ENCODE measurements at places on chromosomes 4 and X.

DNA sequence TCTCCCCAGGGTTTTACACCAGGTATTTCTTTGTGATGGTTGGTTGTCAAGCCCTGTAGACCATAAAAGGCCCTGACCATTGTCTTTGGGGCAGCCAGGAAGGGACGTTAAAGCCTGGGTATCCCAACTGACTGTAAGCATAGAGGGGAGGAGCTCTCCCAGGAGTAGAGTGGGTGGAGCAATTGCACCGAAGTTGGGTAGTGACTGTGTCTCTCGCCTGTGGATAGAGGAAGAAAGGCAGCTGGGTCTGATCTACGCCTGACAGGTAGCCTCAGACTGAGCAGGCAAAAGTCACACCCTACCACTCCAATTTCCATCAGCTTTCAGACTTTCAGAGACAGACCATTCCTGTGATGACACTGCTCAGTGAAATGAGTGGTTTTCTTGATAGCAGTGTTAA lies 123.3 kb downstream of the KLHL8 start:
- no peak for DNase-seq

GRCh38 chr4:5398056-5398455 lies 310.3 kb downstream of the EVC2 start:
- no peak for DNase-seq

GRCh38 chr4:170306208-170306607 lies 216.5 kb upstream of the AADAT start:
- no peak for DNase-seq

DNA sequence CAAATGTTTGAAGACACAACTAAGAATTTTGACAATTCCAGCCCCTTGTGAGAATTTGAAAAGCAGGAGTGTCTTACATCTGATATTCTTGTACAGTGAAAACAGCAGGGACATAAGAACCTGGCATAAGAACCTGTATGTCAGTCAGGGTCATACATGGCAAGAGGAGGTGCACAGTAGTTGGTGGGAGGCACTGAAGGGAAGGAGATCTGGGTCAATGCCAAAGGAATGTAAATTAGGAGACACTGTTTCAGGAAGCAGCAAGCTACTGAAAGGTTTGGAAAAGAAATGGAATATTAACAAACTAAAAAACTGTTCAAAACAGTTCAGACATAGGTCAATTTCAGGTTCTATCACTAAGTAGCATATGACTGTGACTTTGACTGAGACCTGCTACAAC lies 25.0 kb upstream of the SPP1 start:
- no peak for DNase-seq

DNA sequence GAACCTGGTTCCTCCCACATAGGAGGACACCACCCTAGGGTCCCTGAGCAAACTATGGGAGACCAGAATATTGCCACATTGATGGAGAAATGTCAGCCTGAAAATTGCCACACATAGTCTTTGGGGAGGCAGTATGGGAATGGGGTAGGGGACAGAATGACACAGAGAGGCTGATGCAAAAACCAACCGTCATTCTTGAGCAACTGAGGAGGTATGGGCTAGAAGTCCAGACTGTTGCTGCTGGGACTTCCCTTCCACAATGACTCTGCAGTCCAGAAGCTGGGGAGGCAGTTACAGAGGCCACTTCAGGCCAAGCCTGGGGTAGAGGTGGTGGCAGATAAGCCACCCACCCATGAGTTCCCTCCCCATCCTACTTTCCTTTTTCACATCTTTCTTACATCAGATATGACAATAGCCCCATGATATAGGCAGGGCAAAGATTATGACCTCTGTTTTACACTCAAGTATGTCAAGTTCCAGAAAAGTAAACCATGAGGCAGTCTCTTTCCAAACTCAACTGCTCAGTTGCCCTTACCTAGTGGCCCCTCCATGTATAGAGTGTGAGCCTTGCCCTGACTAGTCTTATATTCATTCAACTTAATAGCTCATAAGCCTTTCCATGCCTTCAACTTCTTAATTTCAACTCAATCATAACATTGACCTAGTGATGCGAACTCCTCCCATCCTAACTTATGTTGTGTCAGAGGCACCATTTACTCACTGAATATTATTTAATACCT lies 41.7 kb downstream of the VSIG4 start:
- no peak for DNase-seq

- DNase-seq, result no peak
Observed at GRCh38 chr4:37726666-37727065, 40.5 kb upstream of the RELL1 start.

- DNase-seq, result no peak
Observed at GRCh38 chrX:23201706-23202105, 132.9 kb upstream of the PTCHD1 start.

DNA sequence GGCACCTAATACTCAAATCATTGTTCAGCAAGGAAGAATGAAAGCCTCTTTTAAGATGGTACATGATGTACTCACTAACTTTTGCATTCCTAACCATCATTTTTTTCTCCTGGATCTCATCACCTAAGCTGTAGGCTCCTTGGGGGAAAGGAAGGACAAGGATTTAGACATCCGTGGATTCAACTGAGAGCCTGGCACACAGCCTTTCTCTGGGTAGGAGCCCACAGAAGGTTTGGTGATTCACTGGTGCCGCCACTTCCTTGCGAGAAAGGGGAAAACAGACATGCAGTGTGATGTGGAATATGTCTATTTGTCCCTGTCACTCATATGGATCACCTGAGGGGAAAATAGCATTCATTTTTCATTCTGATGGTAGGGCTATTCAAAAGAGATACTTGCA lies 147.3 kb downstream of the PCDH7 start:
- DNase-seq, result no peak

DNA sequence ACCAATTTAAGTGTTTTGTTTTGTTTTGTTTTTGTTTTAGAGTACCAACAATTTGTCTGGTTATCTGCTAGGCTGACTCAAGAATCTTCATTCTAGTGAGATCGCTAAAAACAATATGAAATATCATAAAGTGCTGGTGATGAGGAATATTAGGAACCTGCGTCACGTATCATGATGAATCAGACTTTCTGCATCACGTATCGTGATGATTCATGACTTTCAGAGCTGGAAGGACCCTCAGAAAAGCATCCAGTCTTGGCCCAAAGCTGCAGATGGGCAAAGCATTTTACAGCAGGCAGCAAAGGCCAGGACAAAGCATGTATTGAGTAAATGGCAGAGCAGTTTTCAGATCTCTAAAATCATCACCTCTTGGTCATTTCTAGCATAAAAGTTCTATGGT lies 278.0 kb upstream of the BOD1L1 start:
- DNase-seq, result no peak

DNA sequence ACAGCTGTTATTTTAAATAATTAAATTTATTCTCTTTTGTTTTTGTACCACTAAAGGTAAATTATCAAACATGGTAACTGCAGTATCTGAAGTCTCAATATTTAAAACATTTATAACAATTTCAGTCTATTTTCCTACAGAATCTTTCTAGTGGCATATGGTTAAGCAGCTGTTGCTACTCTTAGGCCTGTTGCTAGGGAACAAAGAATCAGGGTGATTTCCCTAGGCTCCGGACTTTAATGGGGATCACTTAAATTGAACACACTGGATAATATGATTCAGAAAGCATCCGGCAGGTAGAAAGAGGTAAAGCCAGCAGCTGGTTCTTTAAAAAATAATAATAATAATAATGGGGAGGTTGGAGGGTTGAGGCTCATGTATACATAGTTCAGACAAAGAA lies 17.6 kb downstream of the FBXO8 start:
- DNase-seq, result no peak

DNA sequence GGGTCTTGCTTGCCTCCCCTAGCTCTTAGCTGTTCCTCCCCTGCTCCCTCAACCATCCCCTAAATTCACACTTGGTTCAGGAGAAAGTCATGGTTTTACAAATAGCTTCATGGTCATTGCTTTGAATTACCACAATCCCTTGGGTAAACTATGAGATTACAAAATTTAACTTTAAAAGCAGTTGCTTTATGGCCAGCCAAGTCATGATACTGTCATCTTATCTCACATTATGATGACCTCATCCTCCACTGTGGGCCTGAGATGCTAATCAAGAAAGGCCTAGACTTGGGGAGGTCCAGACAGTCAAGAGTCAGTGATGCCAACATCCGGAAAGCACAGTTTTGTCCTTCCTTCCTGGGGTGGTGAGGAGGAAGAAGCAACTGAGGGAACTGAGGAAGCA lies 10.5 kb upstream of the FGF16 start:
- DNase-seq, result no peak

GRCh38 chrX:144259054-144259453 lies 375.2 kb downstream of the UBE2NL start:
- DNase-seq, result no peak

Data from cerebellar nuclear complex (tissue), 1 donor.